Naive thymus-derived CD4-positive, alpha-beta T cell (primary cell): ENCODE measurements at places on chromosomes 5 and 9.

GRCh38 chr5:159713254-159713653 lies 203.0 kb upstream of the ADRA1B start:
- DNase-seq, result no peak

DNA sequence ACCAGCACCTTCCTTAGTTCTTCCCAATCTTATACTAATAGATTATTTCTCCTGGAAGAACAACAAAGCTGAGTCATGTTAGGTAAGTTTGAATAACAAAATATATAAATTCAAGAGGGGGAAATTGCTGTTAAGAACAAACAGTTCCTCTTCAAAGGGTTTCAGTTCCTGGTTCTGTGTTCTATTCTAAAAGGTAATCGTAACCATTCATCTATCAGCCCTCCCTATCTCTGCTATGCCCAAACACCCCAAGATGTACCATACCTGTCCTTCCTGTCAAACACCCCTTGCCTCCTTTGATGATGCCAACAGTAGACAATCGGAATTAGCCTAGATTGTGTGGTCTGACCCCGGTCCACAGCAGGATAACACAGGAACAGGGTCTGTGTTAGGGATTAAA lies 4.2 kb upstream of the RNF180 start:
- no peak for DNase-seq

GRCh38 chr5:14818931-14819790 lies 52.4 kb downstream of the ANKH start:
- DNase-seq, result no peak

- DNase-seq, result no peak
Observed at GRCh38 chr9:109453210-109453842, 44.8 kb downstream of the PTPN3 start.

- no peak for DNase-seq
Observed at GRCh38 chr9:68741704-68742332, 36.8 kb downstream of the PIP5K1B start.

GRCh38 chr9:30075022-30075421 lies 2309.4 kb upstream of the ACO1 start:
- DNase-seq, result no peak

GRCh38 chr5:60701321-60701968 lies 1.5 kb upstream of the DEPDC1B start:
- DNase-seq, result no peak

DNA sequence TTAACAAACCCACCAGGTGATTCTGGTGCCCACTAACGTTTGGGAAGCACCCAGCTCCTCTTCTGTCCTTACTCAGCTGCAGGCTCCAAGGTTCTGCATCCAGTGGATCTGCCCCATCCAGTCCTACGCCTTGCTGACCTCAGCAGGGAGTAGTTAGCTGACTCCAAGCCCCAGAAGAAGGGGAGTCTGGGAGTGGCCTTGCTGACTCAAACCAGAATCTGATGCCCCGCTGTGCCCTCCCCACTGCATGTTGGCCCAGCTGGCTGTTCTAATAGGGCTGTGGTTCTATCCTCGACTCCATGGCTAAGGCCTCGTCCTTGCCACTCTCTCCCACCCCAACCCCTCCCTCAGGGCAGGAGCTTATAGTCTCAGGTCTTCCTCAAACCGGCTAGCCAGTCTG lies 136.3 kb downstream of the TTLL11 start:
- no peak for DNase-seq
